ENCODE measurements at places on chromosomes 13 and 19.

DNA sequence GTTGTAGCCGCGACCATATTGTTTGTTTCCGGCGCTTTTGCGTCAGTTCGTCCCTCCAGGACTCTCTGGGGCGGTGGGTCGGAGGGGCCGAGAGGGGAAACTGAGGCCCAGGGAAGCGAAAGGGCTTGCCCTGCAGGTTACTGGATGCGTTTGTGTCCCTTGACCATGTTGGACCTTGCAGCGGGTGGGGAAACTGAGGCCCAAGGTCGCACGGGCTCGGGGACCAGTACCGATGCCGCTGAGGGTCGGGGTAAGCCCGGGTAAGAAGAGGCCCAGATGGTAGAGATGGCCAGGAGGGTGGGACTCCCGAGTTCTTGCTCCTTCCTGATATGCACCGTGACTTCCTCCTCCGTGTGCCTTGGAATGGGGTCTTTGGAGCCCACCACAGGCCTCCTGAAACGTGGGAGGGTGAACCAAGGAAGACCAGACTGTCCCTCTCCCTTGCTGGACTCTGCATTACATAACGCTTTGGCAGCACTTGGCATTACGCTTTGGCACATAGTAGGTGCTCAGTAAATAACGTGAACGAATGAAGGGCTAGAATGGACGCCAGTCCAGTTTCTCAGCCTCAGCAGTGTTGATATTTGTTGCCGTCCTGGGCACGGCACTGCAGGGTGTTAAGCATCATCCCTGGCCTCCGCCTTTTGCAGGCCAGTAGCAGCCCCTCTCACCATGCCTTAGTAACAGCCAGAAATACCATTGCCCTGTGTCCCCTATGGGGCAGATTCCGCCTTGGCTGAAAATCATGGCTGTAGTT is 743 bp downstream of the CHAF1A start:
- DNase-seq: no peak

DNA sequence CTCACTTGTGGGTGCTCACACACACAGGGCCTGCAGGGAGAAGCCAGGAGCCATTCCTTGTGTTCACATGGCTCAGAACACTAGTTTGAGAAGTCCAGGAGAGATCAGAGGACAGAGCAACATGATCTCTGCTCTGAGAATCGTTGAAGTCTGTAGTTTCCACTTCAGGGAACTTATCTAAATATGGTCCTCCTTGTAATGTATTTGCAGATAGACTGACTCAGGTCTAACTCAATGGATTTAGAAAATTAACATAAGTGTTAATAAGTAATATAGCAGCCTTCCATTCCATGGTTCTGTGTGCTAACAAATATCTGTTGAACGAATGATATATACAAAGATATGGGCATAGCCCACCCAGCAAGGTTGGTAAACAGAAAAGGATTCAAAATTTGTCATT is 119.8 kb upstream of the STARD13 start:
- no peak for DNase-seq

- DNase-seq: no peak
These were observed 117.6 kb upstream of the SOX21 start for GRCh38 chr13:94829837-94830365.

DNA sequence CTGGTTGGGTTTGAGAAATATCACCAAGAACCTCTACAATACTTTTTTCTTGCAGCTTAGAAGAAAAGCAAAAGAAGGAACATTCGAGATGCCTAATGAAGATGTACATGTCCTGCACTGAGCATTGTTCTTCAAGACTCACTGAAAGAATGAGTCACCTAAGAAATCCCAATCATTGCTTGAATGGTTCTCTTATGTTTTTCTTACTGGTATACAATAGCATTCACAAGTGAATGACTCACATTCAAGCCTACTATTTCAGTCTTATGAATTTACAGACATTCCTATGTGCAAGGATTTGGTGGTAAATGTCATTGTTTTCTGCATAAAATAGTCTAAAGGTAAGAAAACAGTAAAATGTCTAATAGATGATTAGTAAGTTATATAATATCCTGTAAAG is 594.6 kb downstream of the PCDH9 start:
- no peak for DNase-seq

GRCh38 chr19:7648265-7649014 is 11.5 kb downstream of the STXBP2 start:
- no peak for DNase-seq

- no peak for DNase-seq
These were observed 1.7 kb upstream of the ZIC5 start for GRCh38 chr13:99973163-99973807.

GRCh38 chr13:33134213-33134612 is 118.0 kb downstream of the KL start:
- DNase-seq: no peak

GRCh38 chr19:2244125-2244411 is 5.1 kb upstream of the AMH start:
- DNase-seq: no peak

- DNase-seq: no peak
These were observed 1.0 kb downstream of the GRIK5 start for GRCh38 chr19:42068756-42069571.

DNA sequence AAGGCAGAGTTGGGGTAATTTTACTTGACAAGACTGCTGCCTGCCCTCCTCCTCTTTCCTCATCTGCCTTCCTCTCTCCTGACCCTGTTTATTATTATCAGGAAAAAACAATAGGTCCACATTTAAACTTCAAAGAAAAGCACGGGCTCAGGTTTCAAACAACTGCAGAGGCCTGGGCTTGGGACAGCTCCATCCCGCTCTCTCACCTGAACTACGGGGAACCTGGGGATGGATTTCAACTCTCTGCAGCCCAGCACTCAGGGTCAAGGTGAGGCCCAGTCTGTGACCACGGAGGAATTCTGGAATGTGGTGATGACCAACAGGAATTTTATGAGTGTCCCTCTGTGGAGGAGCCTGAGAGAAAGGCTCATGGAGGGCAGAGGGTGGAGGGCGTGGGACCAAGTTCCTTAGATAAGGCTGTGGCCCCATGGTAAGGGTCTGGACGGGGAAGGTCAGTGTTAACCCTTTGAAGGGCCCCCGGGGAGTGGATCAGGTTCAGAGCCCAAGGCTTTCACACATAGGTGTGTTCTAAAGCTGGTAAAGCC is 220.8 kb upstream of the MAB21L1 start:
- no peak for DNase-seq

DNA sequence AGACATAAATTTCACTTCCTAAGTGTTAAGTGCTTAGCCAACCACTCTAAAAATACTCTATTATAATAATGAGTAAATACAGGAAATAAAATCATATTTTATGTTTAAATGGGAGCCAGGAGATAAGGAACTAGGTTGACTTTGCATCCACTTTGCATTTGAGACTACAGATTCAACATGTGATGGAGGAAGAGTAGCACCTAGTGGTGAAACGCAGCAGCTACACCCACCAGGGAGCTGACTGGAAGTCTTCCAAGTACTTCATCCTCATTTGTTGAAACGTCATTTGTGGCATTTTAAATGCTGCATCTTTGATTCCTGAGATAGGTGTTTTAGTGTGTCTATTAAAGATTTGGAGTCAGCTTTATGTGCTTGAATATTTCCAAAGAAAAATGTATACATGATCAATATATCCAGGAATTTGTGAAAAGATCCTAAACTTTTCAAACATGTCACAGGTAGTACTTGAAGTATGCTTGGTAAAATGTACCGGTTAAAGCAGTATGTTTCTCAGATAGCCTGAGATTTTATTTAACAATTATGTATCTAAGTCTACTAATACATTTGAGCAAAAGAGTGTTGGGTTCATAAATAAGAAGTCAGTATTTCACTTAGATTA is 17.4 kb upstream of the KCTD12 start:
- DNase-seq: no peak

DNA sequence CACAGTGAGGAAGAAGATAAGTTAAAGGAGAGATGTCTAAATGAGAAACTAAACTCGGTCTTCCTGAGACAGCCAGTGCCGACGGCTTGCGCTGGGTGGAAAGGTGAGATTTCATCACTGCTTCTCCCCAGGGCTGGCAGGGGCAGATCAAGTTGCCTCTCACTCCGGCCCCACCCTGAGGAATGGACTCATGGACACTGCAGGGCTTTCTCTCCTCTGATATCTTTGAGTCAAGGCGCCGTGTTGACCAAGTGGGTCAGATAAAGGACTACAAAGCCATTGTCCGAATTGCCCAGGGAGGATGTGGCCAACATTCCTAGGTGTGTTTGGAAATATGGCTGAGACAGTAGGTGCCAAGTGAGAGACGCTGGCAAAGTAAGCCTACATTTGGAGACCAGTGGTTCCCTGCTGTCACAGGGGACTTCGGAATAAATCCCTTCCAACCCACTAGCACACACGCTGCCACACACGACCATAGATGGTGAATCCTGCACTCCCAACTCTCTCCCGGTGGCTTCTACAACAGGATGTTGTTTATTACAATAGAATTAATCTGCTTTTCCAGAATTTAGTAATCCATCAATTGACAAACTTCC is 156.5 kb upstream of the TSC22D1 start:
- no peak for DNase-seq

DNA sequence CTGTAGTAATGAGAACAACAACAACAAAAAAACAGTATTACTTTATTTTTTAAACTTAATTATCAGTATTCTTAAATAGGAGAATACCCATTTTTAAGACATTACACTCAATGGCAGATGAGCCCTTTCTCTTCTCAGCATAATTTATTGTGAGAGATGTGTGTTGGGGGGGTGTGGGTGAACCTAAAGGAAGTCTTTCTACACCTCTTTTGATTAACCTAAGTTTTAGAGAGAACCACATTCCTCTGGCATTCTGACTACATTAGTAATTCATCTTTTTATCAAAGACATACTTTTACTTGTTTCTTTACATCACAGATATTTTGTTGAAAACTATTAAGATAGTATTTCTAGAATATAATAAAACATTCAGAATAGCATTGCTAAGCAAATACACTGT is 890.9 kb downstream of the PCDH9 start:
- DNase-seq: no peak

DNA sequence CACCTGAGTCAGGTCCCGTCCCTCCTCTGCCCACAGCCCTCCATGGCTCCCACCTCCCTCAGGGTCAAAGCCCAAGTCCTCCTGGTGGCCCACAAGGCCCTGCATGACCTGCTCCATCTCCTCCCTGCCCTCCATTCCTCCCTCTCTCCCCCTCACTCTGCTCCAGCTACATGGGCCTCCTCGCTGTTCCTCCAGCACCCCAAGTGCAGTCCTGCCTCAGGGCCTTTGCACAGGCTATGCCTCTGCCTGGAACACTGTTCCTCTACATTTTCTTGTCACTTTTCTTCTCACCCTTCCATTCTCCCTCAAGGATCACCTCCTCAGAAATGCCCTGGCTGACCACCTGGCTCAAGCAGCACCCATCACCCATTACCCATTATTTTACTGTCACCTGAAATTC is 41.5 kb downstream of the PTPRS start:
- DNase-seq: no peak

DNA sequence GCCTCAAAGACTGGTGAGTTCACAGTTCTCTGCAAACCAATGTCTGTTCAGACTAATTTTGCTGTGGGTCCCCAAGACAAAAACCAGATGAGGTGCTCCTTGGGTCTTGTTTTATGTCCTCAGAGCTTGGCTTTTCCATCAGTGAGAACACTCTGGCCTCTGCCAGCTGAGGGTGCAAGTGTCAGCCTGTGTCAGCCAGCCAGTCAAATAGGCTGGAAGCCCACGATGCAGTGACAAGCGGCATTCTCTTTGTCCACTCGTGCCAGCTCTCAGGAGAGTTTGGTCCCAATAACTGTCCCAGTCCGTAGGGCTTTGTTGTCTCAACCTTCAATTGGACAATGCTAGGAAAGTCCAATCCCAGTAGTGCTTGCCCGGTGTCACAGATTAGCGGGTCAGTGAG is 9.4 kb upstream of the AKT2 start:
- no peak for DNase-seq

GRCh38 chr13:51475727-51476501 is 23.1 kb upstream of the INTS6 start:
- DNase-seq: no peak

- no peak for DNase-seq
These were observed 154.5 kb upstream of the SOX1 start for GRCh38 chr13:111912453-111912866.

GRCh38 chr13:75579529-75579928 is 29.9 kb downstream of the UCHL3 start:
- DNase-seq: no peak

DNA sequence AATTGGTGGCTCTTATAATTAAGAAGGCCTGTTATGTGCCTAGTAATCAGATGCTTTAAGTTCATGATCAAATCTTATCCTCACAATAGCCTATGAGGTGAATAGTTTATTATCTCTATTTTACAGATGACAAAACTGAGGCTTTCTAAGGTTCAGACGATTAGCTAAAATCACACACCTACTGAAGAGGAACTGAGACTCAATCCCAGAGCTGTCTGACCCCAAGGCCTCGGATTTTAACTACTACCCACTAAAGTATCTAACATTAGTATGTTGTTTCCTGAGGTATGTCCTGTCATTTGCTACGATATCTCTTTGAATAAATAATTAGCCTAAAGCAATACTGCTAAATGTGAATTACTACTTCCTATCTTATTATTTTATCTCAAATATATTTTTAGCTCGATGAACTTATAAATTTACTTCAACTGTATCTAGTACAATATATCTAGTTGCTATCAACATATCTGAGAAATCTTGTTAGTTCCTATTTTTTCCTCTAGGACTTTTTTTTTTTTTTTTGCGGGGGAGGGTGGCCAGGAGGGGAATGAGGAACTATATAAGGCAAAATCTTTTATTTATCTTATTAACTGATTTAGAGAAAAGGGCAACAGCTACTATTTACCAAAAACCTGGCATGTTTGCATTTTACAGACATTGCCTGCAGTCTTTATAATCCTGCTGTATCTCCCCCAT is 118.5 kb downstream of the ABCC4 start:
- no peak for DNase-seq

DNA sequence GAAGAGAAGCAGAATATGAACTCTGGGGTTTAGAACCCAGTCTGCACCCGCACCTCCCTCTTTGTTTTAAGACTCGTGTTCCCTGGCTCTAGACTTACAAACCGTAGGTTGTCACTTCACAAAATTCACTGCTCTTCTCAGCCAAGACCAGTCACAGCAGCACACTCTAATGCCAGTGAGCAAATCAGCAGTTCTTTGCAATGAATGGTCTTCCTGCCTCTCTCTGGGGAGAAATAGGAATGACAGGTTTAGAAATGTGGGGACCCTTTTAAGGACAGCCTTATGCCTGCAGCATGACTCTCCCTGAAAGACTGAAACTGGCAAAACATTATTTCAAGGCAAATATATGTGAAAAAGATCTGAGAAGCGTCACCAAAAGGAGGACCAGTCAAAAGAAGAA is 156.9 kb downstream of the KCTD15 start:
- DNase-seq: no peak
